ENCODE measurements at places on chromosomes 11 and 22. TPM values are rescaled to one million over a fixed set of nuclear protein-coding genes. Genes with fewer than 3 reads are reported as not detected.

DNA sequence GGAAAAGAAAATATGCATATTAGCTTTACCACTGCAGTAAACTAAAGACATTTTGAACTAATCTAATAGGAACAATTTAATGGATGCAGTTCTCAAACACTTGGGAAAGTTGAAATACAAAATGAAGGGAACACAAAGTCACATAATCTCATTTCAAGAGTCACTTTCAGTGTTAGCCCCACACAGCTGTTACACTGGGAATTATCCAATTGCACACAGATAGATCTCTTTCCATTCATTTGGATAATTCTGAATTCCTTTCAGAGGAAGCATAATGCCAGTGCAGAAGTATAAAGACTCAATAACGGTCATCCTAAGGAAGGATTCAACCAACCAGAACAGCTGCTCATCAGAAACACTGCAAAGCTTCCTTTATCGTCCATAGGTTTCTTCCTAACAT lies 173.3 kb downstream of the GRIA4 start:
- DNase-seq: no peak

Gene DGCR6
- 11.6 TPM for total RNA-seq

DNA sequence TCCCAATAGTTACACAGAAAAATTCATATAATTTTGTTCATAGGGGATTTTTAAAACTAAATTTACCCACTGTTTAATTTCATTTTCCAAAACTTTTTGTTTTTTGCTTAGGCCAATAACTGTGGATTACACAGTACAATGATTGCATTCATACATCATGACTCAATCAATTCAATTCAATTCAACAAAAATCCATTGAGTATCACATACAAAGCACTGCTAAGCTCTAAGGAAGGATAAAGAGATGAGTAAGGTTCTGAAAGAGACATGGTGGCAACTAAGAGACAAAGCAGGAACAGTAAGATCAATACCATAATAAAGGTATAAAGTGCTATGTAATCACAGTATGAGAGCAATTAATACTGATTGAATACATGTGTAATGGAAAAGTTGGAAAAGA lies 9.4 kb upstream of the LAYN start:
- DNase-seq: no peak

GRCh38 chr11:4890279-4890678 lies 8.6 kb downstream of the OR51T1 start:
- DNase-seq: no peak

DNA sequence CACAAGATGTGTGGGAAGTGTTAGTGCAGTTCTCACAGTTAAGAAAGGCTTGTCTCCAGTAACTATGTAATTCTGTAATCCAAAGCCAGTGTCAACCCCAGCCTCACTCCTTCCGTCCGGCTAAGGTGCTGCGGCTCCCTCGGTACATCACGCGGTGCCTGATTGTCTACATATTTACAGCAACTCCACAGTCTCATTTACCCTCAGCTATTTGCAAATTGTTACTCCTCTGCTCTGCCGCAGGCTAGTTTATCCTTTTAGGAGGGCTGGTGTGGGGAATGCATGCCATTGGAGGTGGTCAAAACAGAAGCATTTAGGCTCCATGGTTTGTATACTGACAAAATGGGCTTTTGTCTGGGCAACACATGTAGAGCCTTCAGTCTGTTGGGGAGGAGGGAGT lies 358.3 kb downstream of the METTL15 start:
- no peak for DNase-seq

Gene GRIA4
- total RNA-seq: 1.3 TPM

DNA sequence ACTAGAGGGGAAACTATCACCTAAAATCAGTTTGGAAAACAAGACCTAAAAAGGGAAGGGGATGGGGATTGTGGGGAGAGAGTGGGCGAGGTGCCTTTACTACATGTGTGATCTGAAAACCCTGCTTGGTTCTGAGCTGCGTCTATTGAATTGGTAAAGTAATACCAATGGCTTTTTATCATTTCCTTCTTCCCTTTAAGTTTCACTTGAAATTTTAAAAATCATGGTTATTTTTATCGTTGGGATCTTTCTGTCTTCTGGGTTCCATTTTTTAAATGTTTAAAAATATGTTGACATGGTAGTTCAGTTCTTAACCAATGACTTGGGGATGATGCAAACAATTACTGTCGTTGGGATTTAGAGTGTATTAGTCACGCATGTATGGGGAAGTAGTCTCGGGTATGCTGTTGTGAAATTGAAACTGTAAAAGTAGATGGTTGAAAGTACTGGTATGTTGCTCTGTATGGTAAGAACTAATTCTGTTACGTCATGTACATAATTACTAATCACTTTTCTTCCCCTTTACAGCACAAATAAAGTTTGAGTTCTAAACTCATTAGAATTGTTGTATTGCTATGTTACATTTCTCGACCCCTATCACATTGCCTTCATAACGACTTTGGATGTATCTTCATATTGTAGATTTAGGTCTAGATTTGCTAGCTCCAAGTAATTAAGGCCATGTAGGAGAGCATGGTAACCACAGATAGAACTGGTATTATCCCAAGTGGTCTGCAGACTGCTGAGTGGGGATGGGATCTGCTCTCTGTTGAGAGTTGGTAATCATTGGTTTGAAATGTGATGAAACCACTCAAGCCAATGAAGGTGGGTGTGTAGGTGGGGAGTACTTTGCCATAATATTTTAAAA lies 3.6 kb downstream of the NEAT1 start:
- DNase-seq: no peak

DNA sequence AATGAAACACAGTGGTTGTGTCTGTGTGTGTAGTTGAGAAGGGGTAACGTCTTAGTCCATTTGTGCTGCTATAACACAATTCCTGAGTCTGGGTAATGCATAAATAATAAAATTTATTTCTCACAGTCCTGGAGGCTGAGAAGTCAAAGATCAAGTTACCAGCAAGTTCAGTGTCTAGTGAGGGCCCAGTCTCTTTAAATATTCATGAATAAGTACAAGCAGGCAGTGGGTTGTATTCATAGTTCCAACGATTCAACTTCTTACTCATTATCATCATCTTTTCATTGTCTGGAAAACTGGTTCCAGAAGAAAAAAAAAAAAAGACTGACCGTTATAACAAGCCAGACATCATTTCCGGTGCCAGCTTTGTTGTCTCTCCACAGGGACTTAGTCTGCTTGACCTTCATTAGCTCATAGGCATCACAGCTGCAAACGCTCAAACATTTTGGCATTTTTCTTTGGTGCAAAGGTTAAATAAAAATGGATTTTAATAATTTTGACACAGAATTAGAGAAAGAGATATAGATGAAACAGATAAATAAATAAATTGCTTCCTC lies 1297.5 kb downstream of the LRRC4C start:
- DNase-seq: no peak

Gene C1QTNF6
- total RNA-seq: 4.9 TPM

DNA sequence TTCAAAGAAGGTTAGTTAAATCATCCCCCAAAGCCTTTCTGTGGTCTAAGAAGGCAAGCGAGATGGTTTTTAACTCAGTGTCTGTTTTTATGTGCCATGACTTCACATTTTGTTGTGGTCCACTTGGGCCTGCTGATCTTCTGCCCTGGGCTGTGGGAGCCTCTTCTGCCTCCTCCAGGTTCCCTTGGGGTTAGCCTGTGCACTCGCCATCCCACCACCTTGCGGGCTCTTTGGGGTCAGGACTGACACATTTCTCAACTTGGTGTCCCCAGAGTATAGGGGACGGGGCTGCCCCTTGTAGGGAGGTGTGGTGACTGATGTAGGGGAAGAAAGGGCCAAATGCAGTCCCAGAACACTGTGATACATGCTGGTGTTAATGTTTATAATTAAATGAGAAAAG lies 207.0 kb downstream of the TBC1D22A start:
- DNase-seq: no peak

GRCh38 chr11:112150517-112150916 lies 13.4 kb downstream of the IL18 start:
- DNase-seq: no peak

GRCh38 chr22:29712119-29712518 lies 7.7 kb upstream of the CABP7 start:
- DNase-seq: no peak

All from H7 (cell line).